Gastroesophageal sphincter (tissue), 4 donors: ENCODE measurements at places on chromosomes 7 and 10. TPM values are rescaled to one million over a fixed set of nuclear protein-coding genes. Genes with fewer than 3 reads are reported as not detected.

DNA sequence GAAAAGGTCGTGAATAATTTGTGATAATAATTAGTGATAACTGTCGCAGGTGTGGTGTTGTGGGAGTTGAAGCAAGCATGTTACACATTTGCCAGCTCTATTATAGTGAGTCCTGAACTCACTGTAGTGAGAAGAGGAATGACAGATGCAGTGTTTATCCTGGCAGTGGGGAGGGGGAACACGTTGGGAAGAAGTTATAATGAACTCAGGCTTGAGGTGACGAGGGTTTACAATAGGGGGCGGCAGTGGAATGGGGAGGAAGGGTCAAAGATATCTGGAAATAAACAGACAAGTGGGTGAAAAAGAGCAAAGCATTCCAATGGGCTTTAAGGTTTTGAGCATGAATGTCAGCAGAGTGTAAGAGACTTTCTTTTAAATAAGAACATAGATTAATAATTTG, 49.6 kb downstream of the ITPRID1 start:
- H3K27me3 ChIP-seq, result no peaks in the 10 kb centered on the region
- no peaks in the 10 kb centered on the region for H3K36me3 ChIP-seq
- no peak overlapping the region for H3K27ac ChIP-seq
- no peaks in the 10 kb centered on the region for H3K4me1 ChIP-seq

DNA sequence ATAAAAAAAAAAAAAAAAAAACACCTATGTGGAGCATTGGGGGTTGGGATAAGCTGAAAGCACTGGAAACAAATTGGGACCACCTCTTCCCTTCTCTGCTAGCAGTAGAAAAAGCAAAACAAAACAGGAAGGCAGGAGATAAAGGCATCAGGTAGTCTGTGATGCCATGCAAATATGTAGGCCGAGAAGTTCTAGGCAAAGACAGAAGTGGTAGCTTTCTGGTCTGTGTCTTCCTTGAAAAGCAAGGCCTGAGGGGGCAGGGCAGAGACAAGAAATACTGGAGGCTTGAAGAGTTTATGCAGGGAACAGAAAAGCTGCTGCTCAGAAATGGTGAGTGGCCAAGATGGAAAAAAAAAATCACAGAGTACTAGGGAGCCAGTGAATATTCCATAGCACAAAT, 111.1 kb downstream of the ELMO1 start:
- H3K4me3 ChIP-seq, result no peak overlapping the region
- H3K4me1 ChIP-seq, result no peaks in the 10 kb centered on the region
- H3K27me3 ChIP-seq, result no peaks in the 10 kb centered on the region
- H3K27ac ChIP-seq, result no peak overlapping the region

DNA sequence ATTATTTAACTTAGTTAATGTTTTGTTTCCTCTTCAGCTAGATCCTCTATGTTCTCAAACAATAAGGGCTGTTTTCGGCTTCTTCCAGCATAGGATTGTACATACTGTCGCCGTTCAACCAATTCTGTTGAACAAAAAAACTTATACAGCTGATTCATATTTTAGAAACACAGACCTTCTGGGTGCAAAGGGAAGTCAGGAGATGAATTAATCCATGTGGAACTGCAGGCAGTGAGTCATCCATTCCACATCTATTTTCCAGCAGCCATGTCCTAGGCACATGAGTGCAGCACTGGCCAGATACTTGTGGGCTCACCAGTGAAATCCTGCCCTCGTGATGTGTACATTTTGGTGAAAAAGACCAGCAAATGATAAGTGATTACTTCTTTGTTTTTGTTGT, 163.2 kb downstream of the JAZF1 start:
- H3K27ac ChIP-seq, result no peak overlapping the region
- H3K36me3 ChIP-seq, result no peaks in the 10 kb centered on the region
- no peaks in the 10 kb centered on the region for H3K27me3 ChIP-seq
- ATAC-seq, result no peak
- H3K4me1 ChIP-seq, result peaks cover 85% of the 10 kb centered on the region

DNA sequence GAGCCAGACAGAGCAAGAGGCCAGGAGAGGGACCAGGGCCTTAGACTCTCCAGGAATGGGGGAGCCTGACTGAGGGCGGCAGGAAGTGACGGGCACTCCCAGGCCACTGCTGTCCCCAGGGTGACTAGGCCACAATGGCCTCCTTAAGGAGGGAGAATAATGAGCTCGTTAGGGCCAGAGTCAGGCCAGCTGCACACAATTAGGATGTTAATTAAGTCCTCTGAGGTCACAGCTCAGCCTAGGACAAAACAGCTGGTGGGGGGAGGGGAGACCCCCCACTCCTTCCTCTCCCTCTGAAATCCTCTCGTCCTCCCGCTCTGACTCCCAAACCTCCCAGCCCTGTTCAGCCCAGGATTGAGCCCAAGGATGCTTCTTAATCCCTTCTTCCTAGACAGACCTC, 143.0 kb downstream of the NEURL1 start:
- peaks cover 39% of the 10 kb centered on the region for H3K4me1 ChIP-seq
- no peak overlapping the region for H3K4me3 ChIP-seq
- no peaks in the 10 kb centered on the region for H3K27me3 ChIP-seq
- H3K36me3 ChIP-seq, result no peaks in the 10 kb centered on the region
- no peak for ATAC-seq

GRCh38 chr10:125171402-125172306, 11.3 kb upstream of the CTBP2 start:
- ATAC-seq, result no peak
- no peaks in the 10 kb centered on the region for H3K36me3 ChIP-seq
- no peak overlapping the region for H3K4me3 ChIP-seq
- H3K27me3 ChIP-seq, result peaks cover 11% of the 10 kb centered on the region
- H3K27ac ChIP-seq, result no peak overlapping the region

- peaks cover 4% of the 10 kb centered on the region for H3K27me3 ChIP-seq
- H3K27ac ChIP-seq, result no peak overlapping the region
- ATAC-seq, result no peak
- H3K4me3 ChIP-seq, result no peak overlapping the region
- H3K4me1 ChIP-seq, result no peaks in the 10 kb centered on the region
Measured at GRCh38 chr7:93062599-93062998, 55.2 kb downstream of the SAMD9 start.

DNA sequence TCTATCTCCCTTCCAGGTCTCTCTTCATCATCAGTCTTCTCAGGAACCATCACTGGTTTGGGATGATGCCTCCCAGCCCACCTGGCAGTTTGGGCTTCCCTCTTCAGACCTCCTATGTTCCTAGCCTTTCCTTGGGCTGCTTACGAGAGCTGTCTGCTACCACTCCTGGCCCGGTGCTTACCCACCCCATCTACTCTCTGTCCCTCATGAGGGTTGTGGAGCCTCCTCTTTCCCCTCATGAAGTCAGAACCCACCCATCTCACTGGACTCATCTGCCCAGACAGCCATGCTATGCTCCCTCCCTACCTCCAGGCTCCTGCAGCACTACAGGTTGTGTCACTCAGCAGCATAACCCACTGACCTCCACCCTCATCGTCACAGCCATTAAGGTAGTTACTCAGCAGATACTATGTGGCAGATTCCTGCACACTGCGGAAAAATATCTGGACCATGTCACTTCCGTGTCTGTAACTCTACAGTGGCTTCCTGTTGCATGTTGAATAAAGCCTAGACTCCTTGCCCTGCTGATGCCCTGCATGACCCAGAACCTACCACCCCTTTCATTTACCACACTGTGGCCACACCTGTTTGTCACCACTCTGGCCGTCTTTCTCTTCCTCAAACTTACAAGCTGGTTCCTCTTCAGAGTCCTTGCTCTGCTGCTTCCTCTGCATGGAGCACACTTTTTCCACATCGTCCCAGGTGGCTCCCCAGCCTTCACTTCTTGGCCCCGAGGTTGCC, 2.0 kb downstream of the DBNL start:
- peaks cover 59% of the 10 kb centered on the region for H3K4me1 ChIP-seq
- no peak overlapping the region for H3K4me3 ChIP-seq
- no peak for ATAC-seq
- no peak overlapping the region for H3K27ac ChIP-seq
- peaks cover 40% of the 10 kb centered on the region for H3K36me3 ChIP-seq
- H3K27me3 ChIP-seq, result no peaks in the 10 kb centered on the region

DNA sequence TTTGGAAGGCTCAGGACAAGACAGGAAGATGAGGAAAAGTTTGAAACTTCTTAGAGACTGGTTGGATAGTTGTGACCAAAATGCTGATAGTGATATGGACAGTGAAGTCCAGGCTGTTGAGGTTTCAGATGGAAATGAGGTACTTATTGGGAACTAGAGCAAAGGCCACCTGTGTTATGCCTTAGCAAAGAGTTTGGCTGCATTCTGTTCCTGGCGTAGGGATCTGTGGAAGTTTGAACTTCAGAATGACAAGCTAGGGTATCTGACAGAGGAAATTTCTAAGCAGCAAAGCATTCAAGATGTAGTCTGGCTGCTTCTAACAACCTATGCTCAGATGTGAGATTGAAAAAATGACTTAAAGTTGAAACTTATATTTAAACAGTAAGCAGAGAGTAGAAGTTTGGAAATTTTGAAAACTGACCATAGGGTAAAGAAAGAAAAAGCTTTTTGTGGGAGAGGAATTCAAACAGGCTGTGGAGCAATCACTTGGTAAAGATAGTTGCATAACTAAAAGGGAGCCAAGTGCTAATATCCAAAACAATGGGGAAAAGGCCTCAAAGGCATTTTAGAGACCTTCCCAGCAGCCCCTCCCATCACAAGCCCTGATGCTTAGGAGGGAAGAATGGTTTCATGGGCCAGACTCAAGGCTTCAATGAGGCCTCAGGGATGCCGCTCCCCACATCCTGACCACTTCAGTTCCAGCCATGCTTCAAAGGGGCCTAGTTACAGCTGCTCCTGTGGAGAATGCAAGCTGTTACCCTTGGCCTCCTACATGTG, 415.1 kb downstream of the INHBA start:
- no peaks in the 10 kb centered on the region for H3K4me1 ChIP-seq
- ATAC-seq, result no peak
- H3K4me3 ChIP-seq, result no peak overlapping the region
- no peak overlapping the region for H3K27ac ChIP-seq
- H3K36me3 ChIP-seq, result no peaks in the 10 kb centered on the region
- H3K27me3 ChIP-seq, result no peaks in the 10 kb centered on the region

- H3K4me3 ChIP-seq, result peak overlapping the region; percentile 80
- peaks cover 38% of the 10 kb centered on the region for H3K27me3 ChIP-seq
- no peaks in the 10 kb centered on the region for H3K4me1 ChIP-seq
- ATAC-seq, result no peak
Measured at GRCh38 chr10:117005527-117006055, 604 bp upstream of the SHTN1 start.

- no peaks in the 10 kb centered on the region for H3K27me3 ChIP-seq
- H3K4me3 ChIP-seq, result peak overlapping the region; percentile 18
Measured at GRCh38 chr10:99444383-99445045, 14.1 kb upstream of the GOT1 start.

DNA sequence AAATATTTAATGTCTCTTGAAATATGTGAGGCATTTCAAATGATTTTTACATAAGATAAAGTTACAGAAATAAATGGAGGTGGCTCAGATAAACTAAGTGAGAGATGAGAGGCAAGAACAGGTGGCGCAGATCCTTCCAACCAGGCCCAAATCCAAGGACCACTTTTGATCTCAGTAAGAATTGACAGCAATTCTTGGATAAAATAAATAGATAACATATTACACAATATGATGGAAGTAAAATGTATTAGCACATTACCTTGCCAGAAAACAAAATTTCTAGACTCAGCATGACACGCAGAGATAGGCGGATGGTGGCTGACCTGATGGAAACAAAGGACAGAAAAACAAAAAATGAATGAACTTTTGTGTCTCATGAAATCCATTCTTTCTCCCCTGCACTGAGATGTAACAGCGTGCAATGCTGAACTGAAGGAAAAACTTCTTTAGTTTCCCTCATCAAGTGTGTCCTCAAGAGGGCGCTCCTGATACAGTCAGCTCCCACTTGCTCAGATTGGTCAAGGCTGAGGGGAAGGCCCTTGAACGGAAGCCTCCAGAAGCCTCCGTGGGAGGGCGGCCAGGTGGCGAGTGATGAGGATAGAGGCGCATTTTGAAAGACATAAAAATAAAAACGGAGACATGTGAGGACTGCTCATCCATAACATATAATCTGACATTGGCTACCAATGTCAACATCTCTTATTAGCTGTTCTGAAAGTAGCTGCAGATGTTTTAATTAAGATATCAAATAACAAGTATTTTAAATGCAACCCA, 62.8 kb upstream of the GSDME start:
- peak overlapping the region; percentile 40 for H3K27ac ChIP-seq
- H3K36me3 ChIP-seq, result no peaks in the 10 kb centered on the region
- no peak overlapping the region for H3K4me3 ChIP-seq
- peak; percentile 87 for ATAC-seq
- H3K4me1 ChIP-seq, result peaks cover 36% of the 10 kb centered on the region

DNA sequence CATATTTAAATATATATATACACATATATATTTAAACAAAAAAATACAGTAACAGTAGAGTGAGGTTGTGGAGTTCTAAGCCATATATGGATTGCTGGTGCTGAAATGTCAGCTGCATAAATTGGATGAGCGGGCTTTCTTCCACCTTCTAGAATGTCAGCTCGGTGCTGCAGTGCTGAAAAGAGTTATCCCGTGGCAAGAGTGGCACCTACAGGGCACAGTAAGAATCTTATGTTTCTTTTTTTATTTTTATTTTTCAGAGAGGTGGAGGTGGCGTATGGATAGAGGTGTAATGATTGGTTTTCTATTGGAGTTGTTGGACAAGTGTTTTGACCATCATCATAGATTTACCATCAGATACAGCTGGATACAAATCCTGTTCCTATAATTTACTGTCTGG, 86.2 kb upstream of the DYNC1I1 start:
- peak; percentile 61 for ATAC-seq
- H3K4me3 ChIP-seq, result no peak overlapping the region
- no peaks in the 10 kb centered on the region for H3K4me1 ChIP-seq
- H3K36me3 ChIP-seq, result no peaks in the 10 kb centered on the region
- H3K27ac ChIP-seq, result no peak overlapping the region
- no peaks in the 10 kb centered on the region for H3K27me3 ChIP-seq

- no peak overlapping the region for H3K4me3 ChIP-seq
- no peaks in the 10 kb centered on the region for H3K27me3 ChIP-seq
- ATAC-seq, result no peak
- peaks cover 32% of the 10 kb centered on the region for H3K4me1 ChIP-seq
Measured at GRCh38 chr7:139721417-139721816, 56.4 kb downstream of the HIPK2 start.

Gene CDK1
- total RNA-seq, result 0.62 TPM

Gene UCMA
- total RNA-seq, result not detected

Gene SUN1
- 261 TPM for total RNA-seq

Gene RBP3
- not detected for total RNA-seq

Gene NUTM2E
- total RNA-seq, result 0.39 TPM

Gene SLC16A12
- 2.7 TPM for total RNA-seq

Gene AKR1C3
- total RNA-seq, result 21.1 TPM

Gene TMEM26
- 1.7 TPM for total RNA-seq

Gene TMED4
- total RNA-seq, result 147 TPM

Gene AS3MT
- 5.1 TPM for total RNA-seq
